ENCODE measurements at places on chromosomes 1 and 21.

DNA sequence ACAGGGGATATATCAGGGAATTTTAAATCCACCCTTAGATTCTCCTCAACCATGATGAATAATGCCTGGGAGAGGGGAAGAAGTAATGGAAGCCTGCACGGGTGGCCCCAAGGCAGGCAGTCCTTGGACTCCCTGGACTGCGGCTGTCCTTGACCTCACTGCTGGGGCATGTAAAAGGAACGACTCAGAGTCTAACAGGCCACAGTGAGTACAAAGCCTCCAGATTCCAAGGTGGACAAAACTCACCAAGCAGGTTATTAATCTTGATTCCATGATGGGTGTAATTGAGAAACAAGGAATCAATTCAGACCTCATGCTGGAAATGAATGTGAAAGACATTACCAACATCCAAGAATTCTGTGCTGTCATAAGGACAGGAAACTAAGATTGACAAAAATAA, 13.0 kb upstream of the ARHGAP29 start:
- no peak for DNase-seq

GRCh38 chr1:218557731-218558130, 212.6 kb downstream of the TGFB2 start:
- DNase-seq: no peak

DNA sequence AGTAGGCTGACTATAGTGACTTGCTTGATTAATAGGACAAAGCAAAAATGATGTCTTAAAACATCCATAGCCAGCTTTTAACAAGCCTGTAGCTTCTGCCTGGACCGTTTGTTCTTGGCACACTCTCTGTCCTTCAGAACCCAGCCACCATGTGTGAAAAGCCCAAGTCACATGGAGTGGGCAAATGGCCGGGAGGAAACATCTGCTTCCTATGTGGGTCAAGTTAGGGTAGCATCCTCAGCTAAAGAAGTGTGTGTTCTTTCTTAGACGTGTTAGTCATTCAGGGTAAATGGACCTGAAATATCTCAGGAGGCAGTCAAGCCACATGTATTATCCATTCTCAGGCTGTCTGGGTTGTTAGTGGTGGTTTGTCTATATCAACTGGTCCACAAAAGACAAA, 23.4 kb downstream of the RD3 start:
- no peak for DNase-seq

DNA sequence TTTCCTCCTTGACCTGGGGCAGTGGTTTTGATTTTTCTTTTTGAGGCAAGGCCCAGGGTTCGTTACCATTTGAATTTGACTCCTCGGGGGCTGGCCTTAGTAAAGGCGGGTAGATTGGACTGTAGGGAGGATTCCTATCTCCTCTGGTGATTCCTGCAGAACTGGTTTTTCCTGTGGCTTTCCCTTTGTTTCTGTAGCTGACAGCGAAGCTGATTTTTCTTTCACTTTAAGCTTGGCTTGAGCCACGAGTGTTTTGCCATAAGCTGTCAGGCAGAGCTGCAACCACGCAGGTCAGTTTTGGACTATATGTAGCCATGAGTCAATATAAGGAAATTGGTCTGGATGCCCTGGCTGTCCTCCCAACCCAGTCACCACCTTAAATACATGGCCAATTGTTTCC, 28.7 kb upstream of the KCNJ15 start:
- no peak for DNase-seq

- no peak for DNase-seq
These were observed 641.1 kb upstream of the B3GALT2 start for GRCh38 chr1:193827516-193827915.
